ENCODE measurements at places on chromosomes 1 and 21.

DNA sequence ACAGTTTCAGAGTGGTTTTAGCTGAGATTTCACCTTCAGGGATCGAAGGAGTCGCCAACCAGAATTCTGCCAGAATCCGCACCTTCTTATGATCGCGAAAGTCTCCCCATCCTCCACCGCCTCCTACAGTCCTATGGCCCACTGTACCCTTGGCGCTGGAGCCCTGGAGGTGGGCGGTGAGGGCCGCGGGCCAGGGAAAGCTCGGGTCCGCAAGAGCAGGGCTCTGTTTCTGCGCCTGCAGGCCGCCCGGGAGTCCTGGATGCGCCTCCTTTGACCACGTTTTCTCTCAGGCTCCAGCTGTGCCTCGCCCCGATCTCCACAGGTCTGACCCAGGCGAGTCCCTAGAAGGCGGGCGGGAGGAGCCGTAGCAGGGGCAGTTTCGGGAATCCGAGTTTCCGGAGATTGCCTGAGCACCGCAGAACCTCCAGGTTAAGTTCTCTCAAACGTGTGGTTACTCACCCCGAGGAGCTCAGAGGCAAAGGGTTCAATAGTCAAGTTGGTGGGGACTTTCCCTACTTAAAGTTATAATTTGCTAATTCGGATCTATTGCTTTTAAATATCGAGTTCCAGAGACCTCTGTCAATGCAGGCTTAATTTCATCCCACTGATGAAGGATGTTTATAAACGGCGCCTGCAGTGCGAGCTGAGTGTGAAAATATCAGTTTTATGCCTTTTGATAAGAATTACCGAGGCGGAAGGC, 3.2 kb upstream of the LHX8 start:
- DNase-seq, result peak; percentile 76

- DNase-seq, result no peak
Measured at GRCh38 chr1:246214708-246215509, 292.2 kb downstream of the SMYD3 start.

GRCh38 chr1:245317217-245317616, 162.4 kb downstream of the KIF26B start:
- no peak for DNase-seq

DNA sequence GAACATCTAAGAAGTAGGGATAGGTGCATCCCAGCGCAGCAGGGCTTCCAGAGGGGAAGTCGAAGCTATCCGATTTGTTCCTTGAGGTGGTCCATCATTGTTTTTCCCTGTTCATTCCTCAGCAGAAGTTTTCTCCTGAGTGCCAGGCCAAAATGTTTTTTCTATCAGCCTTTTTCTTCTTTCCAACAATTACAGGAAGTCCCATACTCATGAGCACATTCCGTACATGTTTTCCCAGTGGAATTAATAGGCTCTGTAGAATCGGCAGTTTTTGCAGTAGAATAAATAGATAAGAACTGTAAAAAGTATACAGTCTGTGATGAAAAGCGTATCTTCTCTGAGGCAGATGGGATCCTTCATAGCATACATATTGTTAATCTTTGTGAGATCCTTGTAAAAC, 24.8 kb downstream of the CD101 start:
- no peak for DNase-seq

DNA sequence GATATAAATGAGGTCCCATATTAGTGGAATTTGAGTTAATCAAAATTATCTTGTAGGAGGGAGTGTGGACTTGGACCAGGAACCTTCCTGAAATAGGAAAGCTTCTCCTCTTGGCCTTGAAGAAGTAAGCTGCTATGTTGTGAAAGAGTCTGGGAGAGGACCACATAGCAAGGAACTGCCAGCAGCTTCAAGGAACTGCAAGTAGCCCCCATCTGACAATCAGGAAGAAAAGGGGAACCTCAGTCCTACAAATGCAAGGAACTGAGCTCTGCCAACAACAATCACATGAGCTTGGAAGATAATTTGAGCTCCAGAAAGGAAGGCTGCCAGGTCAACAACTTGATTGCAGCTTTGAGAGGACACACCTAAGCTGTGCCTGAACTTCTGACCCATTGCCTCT, 8.2 kb upstream of the PRMT6 start:
- no peak for DNase-seq

DNA sequence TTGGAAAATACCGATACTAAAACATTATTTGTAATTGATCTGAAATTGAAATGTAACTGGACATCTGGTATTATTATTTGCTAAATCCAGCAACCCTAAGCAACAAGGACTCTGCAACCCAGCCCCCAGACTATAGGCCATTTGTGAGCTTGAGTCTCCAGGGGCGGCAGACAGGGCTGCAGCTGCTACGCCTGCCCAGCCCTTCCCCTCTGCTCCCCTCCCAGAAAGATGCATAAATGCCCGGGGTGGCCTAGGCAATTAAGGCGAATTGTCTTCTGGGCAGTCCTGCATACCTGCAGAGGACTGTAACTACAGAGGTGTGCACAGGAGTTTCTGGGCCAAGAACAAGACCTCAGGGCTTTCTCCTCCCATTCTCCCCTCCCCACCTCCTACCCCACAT, 41.2 kb upstream of the LBR start:
- no peak for DNase-seq

- DNase-seq, result no peak
Measured at GRCh38 chr1:70947835-70948234, 99.8 kb downstream of the PTGER3 start.

DNA sequence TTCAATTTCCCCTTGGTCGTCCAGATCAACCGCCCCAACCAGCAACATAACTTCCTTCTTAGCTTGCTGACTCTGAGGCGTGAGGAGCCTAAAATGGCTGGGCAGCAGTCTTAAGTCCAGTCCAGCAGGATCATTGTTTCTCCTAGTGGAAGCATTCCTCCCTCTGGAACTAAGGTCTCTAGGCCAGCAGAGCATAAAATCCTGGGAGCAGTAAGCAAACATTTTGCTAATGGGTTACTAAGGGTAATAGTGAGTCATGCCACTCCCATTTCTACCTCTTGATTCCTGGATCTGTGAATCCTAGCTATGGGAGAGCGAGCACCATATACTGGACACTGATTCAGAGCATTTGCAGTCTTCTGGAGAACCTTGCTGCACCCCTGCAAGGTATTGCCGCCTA, 59.9 kb downstream of the ADSS2 start:
- no peak for DNase-seq

DNA sequence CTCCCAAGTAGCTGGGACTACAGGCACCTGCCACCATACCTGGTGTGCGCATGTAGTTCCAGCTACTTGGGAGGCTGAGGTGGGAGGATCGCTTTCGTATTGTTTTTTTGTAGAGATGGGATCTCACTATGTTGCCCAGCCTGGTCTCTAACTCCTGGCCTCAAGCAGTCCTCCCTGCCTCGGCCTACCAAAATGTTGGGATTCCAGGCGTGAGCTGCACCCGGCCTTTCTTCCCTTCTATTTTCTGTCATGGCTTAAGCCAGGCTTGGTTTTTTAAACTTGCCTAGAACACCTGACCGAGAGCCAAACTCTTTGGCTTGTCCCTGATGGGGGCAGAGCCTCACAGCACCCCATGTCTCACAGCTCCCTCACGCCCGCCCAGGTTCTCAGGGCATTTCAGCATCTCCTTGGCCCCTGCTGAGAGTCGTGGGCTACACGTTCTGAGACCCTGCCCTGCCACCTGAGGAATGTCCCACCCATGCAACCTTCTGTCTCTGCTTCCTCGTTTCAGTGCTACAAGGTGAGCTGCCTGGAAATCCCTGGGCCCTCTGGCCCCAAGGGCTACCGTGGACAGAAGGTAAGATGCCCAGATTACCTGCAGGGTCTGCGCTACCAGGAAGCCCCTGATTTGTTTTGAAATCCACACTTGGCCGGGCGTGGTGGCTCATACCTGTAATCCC, 15.7 kb downstream of the COL6A2 start:
- no peak for DNase-seq

DNA sequence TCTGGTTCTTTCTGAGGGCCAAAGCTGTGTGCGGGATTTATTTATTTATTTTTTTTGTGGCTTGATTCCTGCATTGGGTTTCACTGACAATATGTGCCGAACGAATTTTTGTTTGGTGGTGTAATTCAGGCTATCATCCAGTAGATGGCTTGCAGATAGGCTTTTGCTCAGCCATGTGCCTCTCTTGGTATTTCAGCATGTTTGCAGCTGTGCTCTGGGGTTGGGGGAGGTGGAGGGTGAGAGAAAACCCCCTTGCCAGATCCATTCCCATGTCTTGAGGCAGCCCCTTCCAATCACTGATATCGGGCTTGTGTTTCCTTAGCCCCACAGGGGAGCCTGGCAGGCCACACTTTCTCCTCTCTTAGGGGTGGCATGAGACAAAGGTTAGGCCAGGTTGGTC, 302.4 kb downstream of the PTGER3 start:
- peak; percentile 73 for DNase-seq

GRCh38 chr1:30258876-30259275, 464.5 kb downstream of the MATN1 start:
- DNase-seq, result no peak

DNA sequence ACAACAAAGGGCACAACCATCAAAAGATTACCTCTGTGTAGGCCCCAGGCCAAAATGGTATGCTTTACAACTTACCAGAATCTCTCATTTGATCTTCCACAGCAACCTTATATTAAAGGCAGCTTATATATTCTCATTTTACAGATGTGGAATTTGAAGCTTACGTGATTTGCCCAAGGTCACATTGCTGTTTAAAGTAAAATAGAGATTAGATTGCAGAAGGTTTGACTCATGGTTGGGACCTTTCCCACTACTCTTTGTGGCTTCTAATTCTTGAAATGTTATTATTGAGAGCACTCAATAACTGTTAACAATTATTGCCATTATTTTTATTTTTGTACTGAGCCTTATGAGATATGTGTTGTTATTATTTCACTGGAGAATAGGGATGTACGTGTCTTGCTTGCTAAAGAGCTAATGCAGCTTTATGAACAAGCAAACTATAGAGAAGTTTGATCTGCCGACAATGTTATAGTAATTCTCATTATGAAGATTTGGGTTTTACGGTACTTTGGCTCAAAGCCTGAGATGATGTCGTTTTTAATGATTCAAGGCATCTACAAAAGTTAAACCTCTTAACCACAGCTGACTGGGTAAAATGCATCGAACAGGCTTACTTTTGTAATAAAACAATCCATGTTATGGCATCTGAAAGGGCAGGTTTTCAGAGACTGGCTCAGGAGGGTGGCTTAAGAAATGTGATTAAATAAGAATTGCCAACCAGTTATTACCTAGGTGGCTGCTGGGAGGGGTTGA, 43.3 kb upstream of the TSNAX start:
- no peak for DNase-seq

- peak; percentile 71 for DNase-seq
Measured at GRCh38 chr1:32361308-32361673, 994 bp downstream of the FAM229A start.

DNA sequence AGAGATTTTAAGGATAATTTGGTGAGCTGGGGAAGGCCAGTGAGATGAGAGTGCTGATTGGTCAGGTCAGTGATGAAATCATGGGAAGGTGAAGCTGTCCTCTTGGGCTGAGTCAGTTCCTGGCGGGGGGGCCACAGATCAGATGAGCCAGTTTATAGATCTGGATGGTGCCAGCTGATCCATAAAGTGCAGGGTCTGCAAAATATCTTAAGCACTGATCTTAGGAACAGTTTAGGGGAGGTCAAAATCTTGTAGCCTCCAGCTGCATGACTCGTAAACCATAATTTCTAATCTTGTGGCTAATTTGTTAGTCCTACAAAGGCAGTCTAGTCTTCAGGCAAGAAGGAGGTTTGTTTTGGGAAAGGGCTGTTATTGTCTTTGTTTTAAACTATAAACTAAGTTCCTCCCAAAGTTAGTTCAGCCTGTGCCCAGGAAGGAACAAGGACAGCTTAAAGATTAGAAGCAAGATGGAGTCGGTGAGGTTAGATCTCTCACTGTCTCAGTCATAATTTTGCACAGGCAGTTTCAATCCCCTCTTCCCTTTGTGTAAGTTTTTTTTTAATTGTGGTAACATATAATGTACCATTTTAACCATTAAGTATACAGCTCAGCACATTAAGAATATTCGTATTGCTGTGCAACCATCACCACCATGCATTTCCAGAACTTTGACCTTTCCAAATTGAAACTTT, 39.4 kb downstream of the PTAFR start:
- no peak for DNase-seq

DNA sequence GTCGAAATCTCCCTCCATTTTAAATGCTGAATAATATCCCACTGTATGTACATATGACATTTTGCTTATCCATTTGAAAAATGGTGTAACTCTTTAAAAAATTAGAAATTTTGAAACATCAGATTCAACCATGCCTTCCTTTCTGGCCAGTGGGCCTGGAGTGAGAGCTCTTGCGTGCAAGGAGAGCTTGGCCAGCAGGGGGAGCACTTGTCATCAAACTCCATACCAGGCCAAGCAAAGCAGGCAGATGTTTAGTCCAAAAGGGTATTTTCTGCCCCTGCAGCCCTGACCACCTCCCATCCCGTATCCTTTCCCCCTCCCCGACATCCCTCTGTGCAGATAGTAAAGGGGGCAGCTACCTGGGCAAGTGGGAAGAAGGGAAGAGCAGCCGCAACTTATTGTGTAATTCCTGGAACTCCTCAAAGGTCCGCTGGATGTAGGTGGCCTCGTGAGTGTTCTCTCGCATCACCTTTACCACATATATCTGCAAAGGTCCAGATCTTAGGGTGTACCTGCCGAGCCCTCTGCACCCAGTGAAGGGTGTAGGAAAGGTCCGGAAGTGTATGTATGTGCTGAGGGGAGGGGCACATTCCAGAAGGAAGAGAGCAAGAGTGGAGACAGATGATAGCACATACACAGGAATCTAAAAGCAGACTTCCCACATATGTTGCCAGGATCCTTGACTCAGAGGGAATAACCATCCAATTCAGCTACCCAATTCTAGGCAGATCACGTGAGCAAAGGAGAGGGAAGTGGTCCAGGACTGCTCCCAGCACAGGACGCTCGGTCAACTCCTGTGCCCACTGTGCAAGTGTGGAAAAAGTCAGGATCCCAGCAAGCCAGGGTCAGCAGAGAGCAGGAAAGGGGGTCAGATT, 19.9 kb upstream of the PPP1R15B start:
- peak; percentile 90 for DNase-seq

DNA sequence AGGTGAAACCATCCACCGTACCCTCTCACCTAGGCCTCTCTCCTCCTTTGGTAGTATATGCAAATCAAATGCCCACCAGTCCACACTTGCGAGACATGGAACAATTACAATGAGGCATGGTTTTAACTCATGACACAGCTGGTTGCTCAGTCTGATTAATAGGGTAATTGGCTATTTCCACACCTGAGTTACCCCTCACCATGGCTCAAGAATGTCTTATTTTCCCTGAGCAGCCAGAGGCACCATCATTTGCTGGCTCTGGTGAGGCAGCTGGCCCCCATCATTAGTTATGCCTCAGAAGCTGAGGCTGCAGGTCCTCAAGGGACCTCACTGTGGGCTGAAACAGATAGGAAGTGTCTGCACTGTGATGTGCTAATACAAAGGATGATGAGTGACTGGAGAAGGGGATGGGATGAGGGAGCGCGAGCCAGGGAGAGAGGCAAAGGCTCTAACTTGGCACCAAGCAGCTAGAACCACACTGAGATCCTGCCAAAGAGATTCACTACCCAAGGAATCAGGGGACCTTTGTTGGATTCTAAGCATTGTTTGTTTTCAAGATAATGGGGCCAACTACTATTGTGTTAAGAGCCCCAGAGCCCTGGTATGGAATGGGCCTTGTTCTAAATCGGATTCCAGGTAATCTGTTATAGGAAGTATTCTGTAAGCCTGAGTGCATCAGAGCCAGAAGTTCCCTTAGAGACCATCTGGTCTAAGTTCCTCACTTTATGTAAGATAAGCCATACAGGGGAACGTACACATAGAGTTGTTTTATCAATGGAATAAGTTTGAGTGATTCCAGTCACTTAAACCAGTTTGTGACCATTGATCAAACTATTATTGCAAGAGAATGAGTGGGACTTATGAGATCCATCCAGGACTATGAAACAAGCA, 80.0 kb upstream of the CNTN2 start:
- no peak for DNase-seq
